Fibroblast of the aortic adventitia (primary cell): ENCODE measurements at places on chromosomes 3 and 15.
A peak's percentile ranks its signal among the peaks of the same experiment; 100 is the strongest.

DNA sequence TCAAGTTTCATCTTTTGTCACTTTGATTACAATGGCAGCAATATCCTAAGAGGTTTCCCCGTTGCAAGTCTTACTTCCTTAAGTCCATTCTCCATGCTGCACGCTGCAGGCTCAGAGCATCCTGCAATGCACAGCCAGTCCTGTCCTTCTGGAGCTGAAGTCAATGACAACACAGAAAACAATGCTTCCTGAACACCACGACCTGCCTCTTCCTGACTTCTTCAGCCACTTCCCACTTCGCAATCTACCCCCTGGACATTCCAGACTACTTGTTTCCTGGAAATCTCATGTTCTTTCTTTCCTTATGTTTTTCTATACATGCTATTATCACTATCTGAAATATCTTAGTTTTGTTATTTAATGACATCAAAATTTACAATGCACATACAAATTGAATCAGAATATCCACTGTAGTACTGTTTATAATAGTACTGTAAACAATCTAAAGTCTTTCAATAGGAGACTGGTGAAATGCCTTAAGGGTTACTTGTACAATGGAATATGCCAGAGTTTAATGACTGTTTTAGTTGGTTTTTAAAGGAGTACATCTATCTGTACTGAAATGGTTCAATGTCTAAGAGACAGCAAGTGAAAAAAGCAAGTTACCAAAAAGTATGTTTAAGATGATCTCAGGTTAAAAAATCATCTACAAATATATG lies 113.7 kb upstream of the PRTG start:
- DNase-seq: peak; percentile 16

- no peak for DNase-seq
These were observed 34.4 kb downstream of the CLSTN2 start for GRCh38 chr3:139969386-139969785.

- no peak for DNase-seq
These were observed 205.3 kb downstream of the CDIN1 start for GRCh38 chr15:36784717-36785116.

GRCh38 chr3:73529308-73530021 lies 95.3 kb downstream of the PDZRN3 start:
- DNase-seq: no peak

DNA sequence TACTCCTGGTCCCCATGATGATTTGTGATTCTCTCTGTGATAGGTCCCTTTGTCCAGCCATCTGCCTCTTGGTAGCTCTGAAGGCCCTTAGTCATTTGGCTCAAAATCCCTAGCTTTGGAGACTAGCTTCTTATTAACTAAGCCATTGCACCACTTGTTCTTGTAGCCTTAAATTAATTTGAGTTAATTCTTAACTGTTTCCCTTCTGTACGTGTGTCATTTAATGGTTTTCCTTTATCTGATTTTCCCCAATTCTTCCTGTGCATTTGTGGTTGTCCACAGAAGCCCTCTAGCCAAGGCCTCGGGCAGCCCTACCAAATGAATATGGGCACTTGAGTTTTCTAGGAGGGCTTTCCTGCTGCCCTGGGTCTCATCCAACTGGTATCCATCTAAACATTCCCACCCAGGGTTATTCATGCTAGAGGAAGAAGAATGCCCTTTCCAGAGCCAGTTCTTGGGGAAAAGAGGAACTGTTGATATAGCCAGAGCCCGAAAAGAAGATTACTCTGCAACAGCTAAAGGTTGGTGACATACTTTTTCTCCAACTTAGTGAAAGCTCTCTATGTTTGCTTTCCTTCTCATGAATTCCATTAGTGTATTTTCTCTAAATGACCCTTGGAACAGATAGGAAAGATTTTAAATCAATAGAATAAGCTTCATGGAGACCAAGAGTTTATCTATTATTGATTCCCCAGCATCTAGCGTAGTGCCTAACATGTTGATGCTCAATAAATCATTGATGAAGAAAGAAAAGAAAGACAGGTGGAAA lies 44.2 kb upstream of the ZBTB38 start:
- no peak for DNase-seq

- peak; percentile 49 for DNase-seq
These were observed 271.4 kb upstream of the RARB start for GRCh38 chr3:25156626-25157025.
